NB4 (cell line): ENCODE measurements at places on chromosomes 3 and 15.

- DNase-seq: no peak
Measured at GRCh38 chr15:85782064-85782463, 12.7 kb downstream of the KLHL25 start.

DNA sequence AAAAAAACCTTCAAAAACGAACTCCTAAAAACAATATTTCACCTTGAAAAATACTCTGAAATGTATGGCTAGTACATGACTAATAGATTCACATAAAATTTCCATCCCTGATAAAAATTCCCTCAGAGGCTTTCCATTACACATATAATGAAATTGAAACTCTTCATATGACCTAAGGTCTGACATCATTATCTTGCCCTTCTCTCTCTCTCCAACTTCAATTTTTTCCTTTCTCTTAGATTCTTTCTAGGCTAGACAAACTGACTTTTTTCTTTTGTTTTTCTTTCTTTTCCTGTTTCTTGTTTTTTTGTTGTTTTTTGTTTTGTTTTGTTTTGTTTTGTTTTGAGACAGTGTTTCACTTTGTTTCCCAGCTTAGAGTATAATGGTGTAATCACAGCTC, 1220.5 kb downstream of the ROBO2 start:
- no peak for DNase-seq

GRCh38 chr15:89993349-89993748, 7.8 kb upstream of the ZNF710 start:
- DNase-seq: peak; percentile 71

DNA sequence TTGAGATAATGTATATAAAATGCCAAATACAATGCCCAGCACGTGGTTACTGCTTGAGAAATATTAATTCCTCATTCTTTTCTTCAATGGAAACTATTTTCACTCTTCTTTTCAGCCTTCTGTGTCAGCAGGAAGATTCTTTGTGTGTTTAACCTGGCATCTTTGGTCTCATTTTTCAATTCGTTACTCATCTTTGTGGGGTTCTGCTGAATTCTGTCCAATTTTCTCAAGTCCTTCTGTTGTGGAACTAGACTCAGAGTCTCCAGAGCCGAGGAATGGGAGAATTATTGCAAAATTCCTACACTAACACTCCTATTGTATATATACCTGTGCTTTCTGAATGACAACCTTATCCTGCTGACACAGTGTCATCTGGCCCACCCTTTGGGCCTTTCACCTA, 96.8 kb upstream of the RGMA start:
- no peak for DNase-seq

- DNase-seq: no peak
Measured at GRCh38 chr15:60544581-60545264, 65.8 kb upstream of the ICE2 start.

GRCh38 chr15:53869044-53869805, 109.0 kb upstream of the UNC13C start:
- DNase-seq: peak; percentile 18

GRCh38 chr15:85477730-85478129, 97.3 kb downstream of the AKAP13 start:
- no peak for DNase-seq

DNA sequence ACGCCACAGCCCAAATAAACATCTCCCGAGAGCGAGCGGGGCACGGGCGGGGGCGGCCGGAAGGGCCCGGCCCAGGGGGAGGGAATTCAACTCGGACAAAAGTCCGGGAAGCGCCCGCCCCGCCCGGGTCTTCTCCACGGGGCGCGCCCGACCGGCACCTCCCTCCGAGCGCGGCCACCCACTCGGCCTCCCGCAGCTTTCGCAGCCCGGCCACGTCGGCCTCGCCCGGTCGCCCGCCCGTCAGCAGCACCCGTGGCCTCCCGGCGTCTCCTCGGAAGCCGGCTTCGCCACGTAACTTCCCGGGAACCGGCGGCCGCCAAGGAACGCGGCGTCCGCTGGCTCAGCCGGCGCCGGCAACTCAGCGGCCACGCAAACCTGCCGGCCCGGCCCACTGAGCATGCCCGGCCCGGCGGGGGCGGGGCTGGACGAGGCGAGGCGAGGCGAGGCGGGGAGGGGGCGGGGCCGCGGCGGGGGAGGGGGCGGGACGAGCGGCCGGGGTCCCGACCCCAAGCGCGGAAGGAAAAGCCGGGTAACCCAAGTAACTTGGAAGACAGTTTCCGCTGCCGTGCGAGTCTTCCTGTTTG, at the start of gene TJP1:
Gene TJP1, minus strand, starts transcription at position 369 of the 584 bp plus-strand sequence. CDS start 440 bp downstream, outside the sequence.
- no peak for DNase-seq

DNA sequence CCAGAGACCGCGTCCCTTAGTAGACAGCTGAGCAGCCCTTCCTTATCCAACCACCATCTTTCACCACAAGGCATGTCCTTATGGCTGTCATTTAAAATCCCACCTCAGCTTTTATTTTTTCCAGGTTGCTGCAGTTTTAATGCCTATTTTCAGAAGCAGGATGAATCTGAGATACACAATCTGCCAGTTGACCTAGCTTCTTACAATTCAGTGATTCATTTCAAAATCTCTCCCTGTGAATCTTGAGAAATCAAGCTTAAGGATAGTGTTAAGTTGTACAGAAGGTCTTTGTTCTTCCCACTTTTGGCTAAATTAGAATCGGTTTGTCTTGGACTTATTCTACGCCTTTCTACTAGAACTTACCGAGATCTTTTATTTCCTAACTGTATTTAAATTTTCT, 522.3 kb upstream of the CFAP20DC start:
- DNase-seq: no peak

DNA sequence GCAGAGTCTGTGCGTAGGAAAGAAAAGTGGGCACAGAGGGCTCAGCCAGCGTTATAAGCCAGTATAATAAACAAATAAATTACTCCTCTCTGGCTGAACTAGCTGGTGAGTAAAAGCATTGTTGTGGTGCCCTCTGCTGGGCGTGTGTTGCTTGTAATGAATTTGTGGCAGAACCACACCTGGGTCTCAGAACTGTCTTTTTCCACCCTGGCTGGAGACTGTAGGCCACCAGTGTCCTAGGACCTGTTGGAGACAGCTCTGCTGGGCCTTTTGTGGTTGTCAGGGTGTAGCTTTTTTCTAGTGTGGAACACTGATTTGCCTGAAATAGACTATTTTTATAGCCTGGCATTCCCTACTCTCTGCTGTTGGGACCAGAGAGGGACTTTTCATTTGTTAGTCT, 130.5 kb upstream of the EIF1B start:
- peak; percentile 63 for DNase-seq

DNA sequence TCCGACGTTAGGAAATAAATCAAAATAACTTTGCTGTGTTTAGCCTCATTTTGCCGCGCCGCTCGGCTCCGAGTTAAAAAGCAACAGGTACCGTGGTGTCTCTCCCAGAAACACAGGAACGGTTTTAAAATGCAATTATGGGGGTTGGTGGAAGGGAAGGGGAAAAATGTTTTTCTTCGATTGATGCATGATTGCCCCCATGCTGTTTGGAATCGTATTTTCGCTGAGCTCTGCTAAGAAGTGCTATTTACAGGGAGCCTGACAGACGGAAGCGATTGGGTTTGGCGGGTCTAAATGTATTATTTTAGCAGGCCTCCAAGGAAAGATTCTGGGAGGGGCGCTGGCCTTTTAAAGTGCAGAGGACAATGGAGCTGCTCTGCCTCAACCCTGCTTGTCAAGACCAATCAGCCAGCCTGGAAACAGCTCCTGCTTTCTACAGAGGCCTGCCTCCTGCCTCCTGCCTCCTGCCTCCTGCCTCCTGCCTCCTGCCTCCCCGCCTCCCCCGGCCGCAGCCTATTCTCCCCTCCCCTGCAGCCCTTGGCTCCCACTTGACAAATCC, 156.7 kb upstream of the TLE3 start:
- no peak for DNase-seq

- peak; percentile 63 for DNase-seq
Measured at GRCh38 chr3:157201648-157202278, 41.8 kb upstream of the CCNL1 start.

- peak; percentile 73 for DNase-seq
Measured at GRCh38 chr15:65286069-65286703, 497 bp downstream of the PARP16 start.

GRCh38 chr3:123644358-123644757, 59.5 kb upstream of the HACD2 start:
- DNase-seq: no peak

GRCh38 chr15:80331886-80332406, 72.2 kb upstream of the ARNT2 start:
- no peak for DNase-seq

DNA sequence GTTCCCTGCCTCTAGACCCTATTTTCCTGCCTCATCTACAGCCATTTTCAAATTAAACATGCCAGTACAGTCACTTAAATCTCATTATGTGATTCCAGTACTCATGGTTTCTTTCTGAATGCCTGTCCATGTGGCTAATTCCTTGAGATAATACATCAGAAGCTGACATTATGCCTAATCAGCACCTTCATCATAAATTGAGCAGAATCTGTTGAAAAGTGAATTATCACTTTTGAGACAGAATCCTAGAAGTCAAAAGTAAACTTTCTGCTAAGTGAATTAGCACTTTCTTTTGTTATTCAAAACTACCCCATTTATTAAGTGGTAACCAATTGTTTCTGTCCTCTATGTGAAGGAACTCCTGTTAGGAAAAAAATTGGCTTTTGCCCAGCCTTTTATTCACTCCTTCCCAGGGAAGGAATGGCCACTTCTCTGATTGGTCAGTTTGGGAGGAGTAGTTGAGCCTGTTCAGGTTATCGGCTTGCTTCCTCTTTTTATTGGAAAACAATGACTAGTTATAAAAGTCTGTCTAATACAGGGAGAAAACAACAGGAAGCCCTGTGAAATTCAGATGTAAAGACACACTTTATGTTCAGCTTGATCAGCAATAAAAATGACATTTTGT, 40.5 kb downstream of the OSTN start:
- no peak for DNase-seq

GRCh38 chr15:38623744-38624143, 59.1 kb upstream of the RASGRP1 start:
- DNase-seq: no peak

DNA sequence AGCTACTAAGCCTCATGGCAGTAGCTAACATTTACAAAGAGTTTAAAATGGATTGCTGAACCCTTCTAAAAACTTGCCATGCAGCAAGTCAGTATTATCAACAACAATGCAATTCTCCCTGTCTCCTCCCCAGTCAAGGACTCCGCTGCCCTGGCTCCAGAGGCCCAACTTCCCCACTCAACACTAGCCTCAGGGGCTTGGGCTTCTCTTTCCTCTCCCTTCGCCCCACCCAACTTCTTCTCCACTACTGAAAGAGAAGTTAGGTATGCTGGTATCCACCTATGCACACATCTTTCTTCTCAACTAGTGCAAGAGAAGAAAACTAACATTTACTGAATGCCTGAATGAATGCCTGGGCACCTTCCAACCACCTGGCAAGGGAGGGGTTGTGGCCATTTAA, 30.7 kb downstream of the TLE3 start:
- DNase-seq: no peak

DNA sequence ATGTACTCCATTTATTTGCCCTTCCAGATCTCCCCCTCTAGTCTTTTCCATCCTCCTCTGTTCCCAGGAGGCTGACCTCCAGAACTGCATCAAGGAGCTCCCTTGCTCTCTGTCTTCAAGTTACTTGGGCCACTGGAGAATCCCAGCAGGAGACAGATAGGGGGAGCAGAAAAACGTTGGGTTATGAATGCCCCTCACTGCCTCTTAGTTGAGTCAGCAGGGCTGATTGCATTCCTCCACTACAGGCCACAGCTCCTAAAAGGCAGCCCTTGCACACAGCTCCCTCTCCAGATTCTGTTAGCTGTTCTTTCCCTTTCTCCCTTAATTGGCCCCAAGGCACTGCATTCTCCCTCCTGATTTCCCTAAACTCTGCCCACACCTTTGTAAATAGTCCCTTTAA, 12.4 kb upstream of the CEP152 start:
- DNase-seq: no peak

DNA sequence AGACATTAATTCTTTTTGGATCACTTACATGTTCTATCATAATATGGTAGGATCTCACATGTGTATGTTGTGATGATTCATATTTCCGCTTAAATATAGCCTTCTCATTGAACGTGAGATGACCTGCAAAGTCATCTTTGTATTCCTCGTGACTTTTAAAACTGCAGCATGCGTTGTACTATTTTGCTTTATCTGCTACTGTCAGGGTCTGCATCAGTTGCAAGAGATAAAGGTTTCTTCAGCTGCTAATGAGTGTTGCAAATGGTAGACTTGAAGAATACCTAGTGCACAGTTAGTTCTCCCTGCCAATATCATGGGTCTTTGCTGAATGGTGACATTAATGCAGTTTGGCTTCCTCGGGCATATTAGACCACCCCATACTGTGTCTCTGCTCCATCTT, 31.8 kb downstream of the REC114 start:
- no peak for DNase-seq

- no peak for DNase-seq
Measured at GRCh38 chr3:30407651-30408050, 198.8 kb upstream of the TGFBR2 start.

DNA sequence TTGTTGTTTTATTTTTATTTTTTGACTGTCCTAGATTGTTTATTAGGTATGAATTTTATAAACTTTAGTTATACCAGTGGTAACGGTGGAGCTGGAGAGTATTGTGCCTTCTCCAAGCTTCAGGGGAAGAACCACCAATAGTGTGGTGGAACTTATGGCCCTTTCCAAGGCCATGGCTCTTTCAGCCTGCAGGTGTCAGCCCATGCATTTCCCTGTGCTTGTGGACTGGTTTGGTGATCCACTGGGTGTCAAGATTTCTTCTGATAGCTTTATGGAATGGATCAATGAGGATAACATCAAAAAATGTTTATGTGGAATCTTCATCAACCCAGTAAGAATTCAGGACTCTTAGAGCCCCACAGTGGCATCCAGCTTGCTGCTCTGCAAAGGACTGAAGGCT, 19.2 kb upstream of the SCAMP5 start:
- DNase-seq: no peak

DNA sequence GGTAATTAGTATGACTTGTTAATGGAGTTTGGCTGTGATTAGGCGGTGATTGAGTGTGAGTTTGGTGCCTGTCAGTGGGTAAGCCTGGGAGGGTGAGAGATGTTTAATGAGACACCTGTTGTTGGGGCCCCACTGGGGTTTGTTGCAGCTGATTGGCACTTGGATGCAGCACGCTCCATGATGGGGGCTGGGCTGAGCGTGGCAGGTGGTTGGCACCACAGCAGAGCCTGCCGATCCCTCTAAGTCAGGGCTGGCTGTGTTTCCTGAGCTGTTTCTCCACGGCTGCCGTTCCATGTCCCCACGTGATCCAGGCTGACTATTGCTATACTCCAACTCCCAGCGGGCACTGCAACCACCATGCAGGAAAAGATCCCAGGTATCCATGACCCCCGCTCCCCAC, 93.5 kb upstream of the ARRDC4 start:
- no peak for DNase-seq

- DNase-seq: peak; percentile 16
Measured at GRCh38 chr3:43892526-43892925, 201.8 kb downstream of the ABHD5 start.
